Heart right ventricle (tissue), 16 donors: ENCODE measurements at places on chromosomes 7 and 10. TPM values are rescaled to one million over a fixed set of nuclear protein-coding genes. Genes with fewer than 3 reads are reported as not detected.

DNA sequence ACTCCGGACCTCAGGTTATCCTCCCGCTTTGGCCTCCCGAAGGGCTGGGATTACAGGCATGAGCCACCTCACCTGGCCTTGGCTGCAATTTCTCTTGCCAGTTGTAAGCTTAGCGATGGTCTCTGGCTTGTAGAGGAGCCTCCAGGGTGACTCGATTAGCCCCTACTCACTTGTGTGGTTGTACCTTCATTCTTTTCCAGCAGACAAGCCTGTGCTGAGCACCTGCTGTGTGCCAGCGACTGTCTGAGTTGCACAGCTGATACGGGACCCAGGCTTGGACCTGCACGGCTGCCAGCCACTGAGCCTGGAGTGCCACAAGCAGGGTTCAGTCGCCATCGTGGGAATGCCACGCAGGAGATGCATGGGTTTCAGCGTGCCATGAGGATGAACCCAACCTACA, 42.0 kb upstream of the DNAJB6 start:
- no peaks in the 10 kb centered on the region for H3K27me3 ChIP-seq
- DNase-seq: no peak
- H3K4me1 ChIP-seq: no peaks in the 10 kb centered on the region
- no peak overlapping the region for H3K4me3 ChIP-seq

GRCh38 chr7:38630720-38631673, at the start of gene AMPH:
TSS of gene AMPH (minus strand) at chr7:38631373. CDS start at chr7:38631351, 22 bp downstream.
- peak within 1 kb of the TSS; percentile 57 for H3K4me3 ChIP-seq
- no peaks in the 10 kb centered on the region for H3K36me3 ChIP-seq
- peaks cover 5% of the 10 kb centered on the region for H3K4me1 ChIP-seq
- peaks cover 16% of the 10 kb centered on the region for H3K27me3 ChIP-seq

DNA sequence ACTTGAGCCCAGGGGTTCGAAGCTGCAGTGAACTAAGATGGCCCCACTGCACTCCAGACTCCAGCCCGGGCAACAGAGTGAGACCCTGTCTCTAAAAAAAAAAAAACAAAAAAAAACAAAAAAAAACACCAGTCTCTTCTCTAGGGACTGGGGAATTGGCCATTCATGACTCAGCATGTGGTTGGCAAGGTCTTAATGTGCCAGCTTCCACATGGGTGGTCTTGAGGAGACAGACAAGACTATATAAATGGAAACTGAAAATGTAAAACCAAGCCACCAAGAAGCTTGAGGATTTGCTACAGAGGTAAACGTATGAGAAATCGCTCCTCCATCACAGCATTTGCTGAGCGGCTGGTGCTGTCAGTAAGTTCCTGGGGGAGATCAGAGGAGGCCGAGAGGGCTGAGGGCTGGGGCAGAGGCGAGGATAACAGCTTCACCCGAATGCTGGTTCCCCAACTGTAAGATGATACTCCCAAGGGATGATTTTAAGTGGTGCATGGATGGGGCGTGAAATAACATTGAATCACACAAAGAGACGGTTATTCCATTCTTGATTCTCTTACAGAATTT, 128.7 kb downstream of the C10orf105 start:
- H3K27ac ChIP-seq: no peak overlapping the region
- DNase-seq: no peak
- H3K4me3 ChIP-seq: no peak overlapping the region
- peaks cover 4% of the 10 kb centered on the region for H3K27me3 ChIP-seq
- H3K36me3 ChIP-seq: no peaks in the 10 kb centered on the region

The TMEM213 gene
- not detected for total RNA-seq

The COL13A1 gene
- 6.8 TPM for total RNA-seq

DNA sequence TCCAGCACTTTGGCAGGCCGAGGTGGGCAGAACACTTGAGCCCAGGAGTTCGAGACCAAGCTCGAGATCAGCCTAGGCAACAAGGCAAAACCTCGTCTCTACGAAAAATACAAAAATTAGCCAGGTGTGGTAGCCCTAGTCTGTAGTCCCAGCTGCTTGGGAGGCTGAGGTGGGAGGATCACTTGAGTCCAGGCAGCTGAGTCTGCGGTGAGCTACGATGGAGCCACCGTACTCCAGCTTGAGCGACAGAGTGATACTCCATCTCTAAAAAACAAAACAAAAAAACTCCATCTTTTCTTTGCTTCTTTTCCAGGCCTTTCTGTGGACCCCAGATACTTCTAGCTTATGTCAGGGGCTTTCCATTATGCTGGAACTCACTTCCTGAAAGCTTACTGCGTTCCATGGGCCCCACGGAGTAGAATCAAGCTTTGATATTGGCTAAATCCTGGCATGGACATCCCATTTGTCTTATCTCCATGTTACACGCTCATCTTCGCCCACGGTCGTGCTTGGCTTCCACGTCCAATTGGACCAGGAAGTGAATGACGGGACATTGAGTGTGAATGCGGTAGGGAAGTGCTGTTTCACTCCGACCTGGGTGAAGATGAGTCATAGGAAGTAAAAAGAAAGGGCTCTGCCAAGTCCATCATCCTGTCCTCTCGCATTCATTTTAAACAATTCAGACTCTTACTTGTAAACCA, 45.7 kb downstream of the FAM171A1 start:
- DNase-seq: no peak
- peaks cover 13% of the 10 kb centered on the region for H3K4me1 ChIP-seq
- H3K4me3 ChIP-seq: no peak overlapping the region
- H3K36me3 ChIP-seq: no peaks in the 10 kb centered on the region

DNA sequence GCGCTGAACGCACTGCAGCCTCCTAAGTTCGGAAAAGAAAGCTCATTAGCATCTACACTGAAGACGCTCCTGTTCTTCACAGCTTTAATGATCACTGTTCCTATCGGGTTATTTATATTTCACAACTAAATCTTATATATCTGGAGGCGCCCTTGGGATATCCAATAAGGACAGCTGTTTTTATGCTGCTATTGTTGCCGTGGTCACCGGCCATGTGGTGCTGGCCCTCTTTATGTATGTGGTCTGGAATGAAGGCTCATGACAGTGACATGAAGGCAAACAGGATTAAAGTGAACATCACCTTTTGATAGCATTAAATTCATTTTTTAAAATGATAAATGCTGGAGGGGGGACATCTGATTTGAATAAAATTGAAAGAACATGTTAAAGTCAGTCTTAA, 8.8 kb downstream of the BLVRA start:
- peaks cover 6% of the 10 kb centered on the region for H3K36me3 ChIP-seq
- no peak overlapping the region for H3K27ac ChIP-seq
- H3K4me1 ChIP-seq: no peaks in the 10 kb centered on the region
- no peak for DNase-seq
- no peaks in the 10 kb centered on the region for H3K27me3 ChIP-seq

- no peak for DNase-seq
- no peaks in the 10 kb centered on the region for H3K4me1 ChIP-seq
- no peak overlapping the region for H3K27ac ChIP-seq
- H3K36me3 ChIP-seq: no peaks in the 10 kb centered on the region
Observed at GRCh38 chr7:126483972-126484371, 768.8 kb downstream of the GRM8 start.

The CYP3A5 gene
- not detected for total RNA-seq

DNA sequence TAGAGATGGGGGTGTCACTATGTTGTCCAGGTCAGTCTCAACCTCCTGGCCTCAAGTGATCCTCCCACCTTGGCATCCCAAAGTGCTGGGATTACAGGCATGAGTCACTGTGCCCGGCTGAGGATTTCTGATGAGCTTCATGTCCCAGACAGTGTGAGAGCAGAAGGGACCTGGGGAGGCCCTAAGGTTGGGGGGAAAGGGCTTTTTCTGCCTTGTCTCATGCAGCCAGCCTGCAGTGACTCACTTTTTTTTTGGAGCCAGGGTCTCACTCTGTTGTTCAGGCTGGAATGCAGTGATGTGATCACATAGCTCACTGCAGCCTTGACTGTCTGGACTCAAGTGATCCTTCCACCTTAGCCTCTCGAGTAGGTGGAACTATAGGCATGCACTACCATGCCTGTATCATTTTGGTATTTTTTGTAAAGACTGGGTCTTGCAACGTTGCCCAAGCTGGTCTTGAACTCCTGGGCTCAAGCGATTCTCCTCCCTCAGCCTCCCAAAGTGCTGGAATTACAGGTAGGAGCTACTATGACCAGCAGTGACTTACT, 14.6 kb downstream of the COL26A1 start:
- no peak overlapping the region for H3K4me3 ChIP-seq
- peaks cover 5% of the 10 kb centered on the region for H3K27me3 ChIP-seq
- H3K36me3 ChIP-seq: no peaks in the 10 kb centered on the region
- DNase-seq: no peak
- no peak overlapping the region for H3K27ac ChIP-seq

- DNase-seq: no peak
- peak overlapping the region; percentile 6 for H3K27ac ChIP-seq
- H3K27me3 ChIP-seq: no peaks in the 10 kb centered on the region
- peaks cover 81% of the 10 kb centered on the region for H3K4me1 ChIP-seq
- H3K4me3 ChIP-seq: no peak overlapping the region
Observed at GRCh38 chr10:80506189-80506575, 31.5 kb upstream of the SH2D4B start.

DNA sequence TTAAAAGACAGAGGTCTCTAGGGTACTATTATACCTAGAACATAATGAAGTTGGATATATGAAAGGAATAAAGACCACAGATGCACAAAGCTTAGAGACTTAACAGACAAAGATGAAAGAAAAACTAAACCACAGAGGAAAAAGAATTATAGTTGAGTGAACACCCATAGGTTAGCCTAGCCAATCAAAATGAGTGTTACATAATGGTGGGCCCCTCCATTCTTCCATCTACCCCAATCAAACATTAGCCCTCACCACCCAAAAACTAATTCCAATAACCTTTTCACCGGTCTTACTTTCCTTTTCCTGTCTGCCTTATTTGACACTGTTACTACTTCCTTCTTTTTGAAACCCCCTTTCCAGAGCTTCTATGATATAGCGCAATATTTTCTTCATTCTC, 130.1 kb downstream of the ELMO1 start:
- H3K36me3 ChIP-seq: no peaks in the 10 kb centered on the region
- no peak for DNase-seq
- H3K27ac ChIP-seq: no peak overlapping the region
- no peak overlapping the region for H3K4me3 ChIP-seq
- H3K4me1 ChIP-seq: no peaks in the 10 kb centered on the region
- no peaks in the 10 kb centered on the region for H3K27me3 ChIP-seq

- DNase-seq: no peak
- no peak overlapping the region for H3K4me3 ChIP-seq
- H3K36me3 ChIP-seq: no peaks in the 10 kb centered on the region
Observed at GRCh38 chr7:115682507-115682906, 348.1 kb downstream of the TFEC start.

DNA sequence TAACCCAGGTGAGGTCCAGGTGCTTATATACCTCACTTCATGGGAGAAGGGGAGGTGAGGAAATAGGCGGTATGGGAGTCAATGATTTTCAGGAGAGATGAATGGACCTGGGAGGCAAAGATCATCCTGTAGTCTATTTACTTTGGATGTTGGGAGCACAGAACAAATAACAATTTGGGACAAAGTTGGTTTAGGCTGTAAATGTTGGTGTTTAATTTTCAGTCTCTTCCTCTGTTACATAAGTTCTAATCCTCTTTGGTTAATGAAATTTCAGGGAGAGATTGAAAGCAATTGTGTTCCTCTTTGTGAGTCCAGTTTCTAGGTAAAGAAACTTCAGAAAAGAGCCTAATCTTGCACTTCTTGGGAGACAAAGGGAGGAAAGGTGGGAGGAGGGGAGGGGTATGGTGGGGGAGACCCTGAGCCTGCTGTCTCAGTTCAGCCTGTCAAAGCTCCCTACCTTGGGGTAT, 46.9 kb downstream of the AKR1C4 start:
- no peak overlapping the region for H3K4me3 ChIP-seq
- H3K27ac ChIP-seq: no peak overlapping the region
- no peaks in the 10 kb centered on the region for H3K4me1 ChIP-seq
- H3K27me3 ChIP-seq: no peaks in the 10 kb centered on the region

The CALHM1 gene
- not detected for total RNA-seq

DNA sequence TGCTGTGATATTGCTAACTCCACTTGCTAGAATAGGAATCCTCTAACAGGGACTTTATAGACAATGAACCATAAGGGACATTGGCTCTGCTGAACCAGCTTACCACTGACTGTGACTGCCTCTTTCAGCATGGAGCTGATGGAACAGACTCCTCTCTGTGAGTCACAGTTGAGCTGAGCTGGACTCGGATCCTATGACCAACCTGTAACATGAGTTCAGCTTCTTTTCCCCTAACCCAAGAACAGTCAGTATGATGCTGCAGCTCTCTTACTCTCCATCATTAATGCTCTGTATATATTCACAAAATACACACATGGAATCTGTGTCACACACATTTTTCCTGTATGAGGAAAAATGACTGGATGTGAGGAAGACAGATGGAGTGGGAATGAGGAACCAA, 177.9 kb upstream of the BET1 start:
- H3K27me3 ChIP-seq: no peaks in the 10 kb centered on the region
- no peak for DNase-seq
- H3K4me1 ChIP-seq: peaks cover 25% of the 10 kb centered on the region

- no peak for DNase-seq
- H3K4me3 ChIP-seq: no peak overlapping the region
- H3K27ac ChIP-seq: no peak overlapping the region
- no peaks in the 10 kb centered on the region for H3K36me3 ChIP-seq
- no peaks in the 10 kb centered on the region for H3K4me1 ChIP-seq
- peaks cover 10% of the 10 kb centered on the region for H3K27me3 ChIP-seq
Observed at GRCh38 chr7:124790645-124791044, 25.1 kb upstream of the GPR37 start.

The PTPN20 gene
- total RNA-seq: 17.1 TPM

GRCh38 chr10:4141471-4141870, 356.5 kb upstream of the KLF6 start:
- H3K27ac ChIP-seq: no peak overlapping the region
- no peak overlapping the region for H3K4me3 ChIP-seq
- no peaks in the 10 kb centered on the region for H3K4me1 ChIP-seq
- H3K36me3 ChIP-seq: no peaks in the 10 kb centered on the region
- DNase-seq: no peak

DNA sequence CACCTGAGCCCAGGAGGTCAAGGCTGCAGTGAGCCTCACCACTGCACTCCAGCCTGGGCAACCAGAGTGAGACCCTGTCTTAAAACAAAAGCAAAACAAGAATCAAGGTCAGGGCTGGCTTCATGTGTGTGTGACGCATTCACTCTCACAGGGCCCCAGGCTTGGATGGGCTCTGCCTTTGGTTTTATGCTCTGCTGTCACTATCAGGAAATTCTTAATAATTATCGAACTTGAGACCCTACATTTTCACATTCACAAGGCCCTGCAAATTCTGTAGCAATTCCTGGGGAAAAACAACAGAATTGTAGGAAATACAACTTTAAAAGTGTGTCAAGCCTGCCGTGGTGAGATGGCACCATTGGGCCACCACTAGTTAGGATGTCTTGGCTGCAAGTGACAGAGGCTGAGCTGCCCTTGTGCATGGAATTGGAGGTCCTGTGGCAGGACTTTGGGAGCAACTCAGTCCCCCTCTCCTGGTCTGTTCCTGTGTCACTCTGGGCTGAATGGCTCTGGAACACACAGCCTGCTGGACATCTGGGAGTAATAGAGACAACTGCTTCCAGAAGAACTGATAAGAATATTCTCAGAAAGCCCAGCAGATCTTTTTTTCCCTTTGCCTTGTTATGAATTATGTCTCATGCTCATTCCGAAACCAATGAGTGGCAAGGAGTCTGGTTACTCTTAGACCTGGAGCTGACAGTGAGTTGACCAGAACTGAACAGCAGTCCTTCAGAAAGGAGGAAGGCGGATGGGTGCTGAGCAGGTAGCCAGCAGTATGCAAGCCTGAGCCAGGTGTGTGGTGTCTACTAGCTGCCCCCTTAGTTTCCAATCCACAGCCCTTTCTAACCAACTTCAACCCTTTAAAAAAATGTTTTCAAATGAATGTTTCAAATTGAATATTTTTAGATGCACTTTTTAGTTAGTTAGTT, 3.6 kb downstream of the UBE2D4 start:
- H3K4me3 ChIP-seq: no peak overlapping the region
- DNase-seq: no peak
- no peaks in the 10 kb centered on the region for H3K36me3 ChIP-seq
- H3K4me1 ChIP-seq: peaks cover 5% of the 10 kb centered on the region
- H3K27me3 ChIP-seq: no peaks in the 10 kb centered on the region
